ENCODE measurements at places on chromosomes 4 and X.

DNA sequence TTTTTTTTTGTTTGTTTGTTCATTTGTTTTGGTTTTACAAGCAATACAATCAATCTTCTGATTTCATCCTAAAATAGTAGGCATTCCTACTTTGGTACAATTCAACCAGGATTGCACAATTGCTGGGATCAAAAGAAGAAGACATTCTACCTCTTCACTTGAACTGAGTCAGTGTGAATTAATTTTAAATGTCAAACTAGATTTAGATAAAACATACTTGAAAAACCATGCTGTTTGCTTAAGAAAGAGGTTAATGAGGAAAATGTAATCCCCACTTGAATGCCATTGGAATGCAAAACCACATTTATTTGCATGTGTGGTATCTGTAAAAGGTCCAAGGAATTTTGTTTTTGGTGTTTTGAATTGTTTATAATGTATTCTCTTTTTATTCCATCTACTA, 40.5 kb downstream of the HAND2 start:
- DNase-seq = no peak

DNA sequence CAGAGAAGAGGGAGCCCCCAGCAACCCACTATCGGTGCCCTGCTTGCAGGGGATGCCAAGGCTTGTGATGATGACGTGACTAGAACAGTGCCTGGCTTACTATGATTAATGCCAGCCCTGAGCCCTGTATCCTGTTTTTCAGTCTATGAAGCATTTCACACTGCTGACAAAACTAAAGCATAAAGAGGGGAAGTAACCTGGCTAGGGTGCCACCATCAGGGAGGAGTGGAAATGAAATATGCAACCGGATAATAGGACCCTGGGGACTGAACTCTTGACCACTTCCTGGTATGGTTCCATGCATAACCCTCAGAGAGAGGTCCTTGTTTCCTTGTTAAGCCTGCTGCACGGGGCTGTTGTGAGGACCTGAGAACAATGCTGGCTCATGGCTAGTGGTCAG, 50.3 kb downstream of the MED28 start:
- no peak for DNase-seq

- no peak for DNase-seq
These were observed 127.9 kb downstream of the SHROOM3 start for GRCh38 chr4:76562836-76563453.

DNA sequence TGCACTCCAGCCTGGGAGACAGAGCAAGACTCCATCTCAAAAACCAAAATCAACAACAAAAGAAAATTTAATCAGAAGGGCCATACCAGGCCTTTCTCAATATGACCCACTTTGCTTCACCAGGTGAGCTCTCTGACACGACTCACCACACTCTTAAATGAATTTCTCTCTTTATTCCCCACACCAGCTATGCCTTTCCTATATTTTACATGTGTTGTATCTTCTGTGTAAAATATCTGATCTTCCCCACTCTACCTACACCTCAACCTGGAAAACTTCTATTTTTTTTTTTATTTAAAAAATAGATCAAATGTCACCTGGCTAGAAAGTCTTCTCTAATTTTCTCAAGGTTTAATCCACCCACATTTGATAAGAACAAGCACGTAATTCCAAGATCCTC, 77.6 kb upstream of the SLC39A8 start:
- DNase-seq = no peak

DNA sequence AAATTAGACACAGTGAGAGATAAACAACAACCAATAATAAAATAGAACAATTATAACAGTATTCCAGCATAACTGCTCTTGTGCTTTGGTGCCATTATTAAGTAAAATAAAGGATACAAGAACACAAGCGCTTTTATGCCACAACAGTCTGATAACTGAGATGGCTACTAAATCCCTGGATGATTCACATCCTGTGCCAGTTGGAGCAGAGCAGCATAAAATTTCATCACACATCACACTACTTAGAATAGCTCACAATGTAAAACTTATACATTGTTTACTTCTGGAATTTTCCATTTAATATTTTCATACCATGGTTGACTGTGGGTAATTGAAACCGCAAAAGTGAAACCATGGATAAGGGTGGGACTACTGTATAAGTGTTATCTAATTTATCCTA, 399.9 kb upstream of the CNKSR2 start:
- no peak for DNase-seq

Measured in putamen (tissue), 1 donor.